CD4-positive, alpha-beta memory T cell (primary cell): ENCODE measurements at places on chromosomes 11 and 22.

DNA sequence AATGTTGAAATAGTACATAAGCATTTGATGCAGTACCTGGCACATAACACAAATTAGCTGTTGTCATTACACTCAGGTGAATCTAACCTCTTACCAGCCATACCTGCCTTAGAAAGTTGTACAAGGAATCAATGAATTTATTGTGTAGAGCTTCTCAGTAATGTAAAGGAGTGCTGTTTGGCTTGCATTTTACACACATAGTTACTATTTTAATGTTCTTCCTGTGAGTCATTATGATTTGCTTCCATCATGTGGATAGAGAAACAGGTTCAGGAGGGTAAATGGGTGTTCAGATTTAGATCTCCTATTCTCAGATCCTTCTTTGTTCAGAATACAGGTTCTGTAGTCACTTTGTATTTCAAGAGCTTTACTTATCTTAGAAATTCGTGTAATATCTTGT is 27.6 kb upstream of the RCE1 start:
- no peaks in the 10 kb centered on the region for H3K36me3 ChIP-seq
- H3K27ac ChIP-seq: no peak overlapping the region
- H3K4me1 ChIP-seq: no peaks in the 10 kb centered on the region
- H3K27me3 ChIP-seq: no peaks in the 10 kb centered on the region
- DNase-seq: no peak

GRCh38 chr11:43567396-43567975 is 113.1 kb upstream of the HSD17B12 start:
- no peak overlapping the region for H3K27ac ChIP-seq

DNA sequence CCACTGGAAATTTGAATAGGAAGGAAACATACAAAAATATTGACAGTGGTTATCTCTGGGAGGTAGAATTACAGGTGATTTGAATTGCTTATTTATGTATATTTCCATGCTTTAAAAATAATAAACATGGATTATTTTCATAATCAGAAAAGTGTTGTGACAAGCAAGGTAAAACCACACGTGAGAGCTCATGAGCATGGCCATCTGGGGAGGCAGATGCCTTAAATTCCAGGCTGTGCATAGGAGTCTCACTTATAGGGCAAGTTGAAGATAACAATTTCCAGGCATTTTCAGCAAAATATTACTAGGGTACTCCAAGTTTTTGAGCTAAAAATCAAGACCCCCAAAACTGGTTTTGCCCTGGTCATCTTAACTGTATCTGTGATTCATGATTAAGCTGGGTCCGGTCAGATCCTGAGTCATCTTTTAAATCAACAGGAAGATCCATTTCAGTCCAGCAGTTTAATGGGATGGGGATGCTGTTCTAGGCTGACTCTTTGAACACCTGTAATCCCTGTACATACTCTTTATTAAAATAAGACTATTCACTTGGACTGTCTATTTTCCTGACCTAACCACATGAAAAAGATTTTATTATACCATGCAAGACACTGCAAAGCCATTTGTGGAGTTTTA is 115.8 kb upstream of the NARS2 start:
- no peaks in the 10 kb centered on the region for H3K4me1 ChIP-seq
- no peaks in the 10 kb centered on the region for H3K36me3 ChIP-seq
- no peak for DNase-seq
- H3K27ac ChIP-seq: no peak overlapping the region
- H3K4me3 ChIP-seq: no peak overlapping the region
- H3K27me3 ChIP-seq: no peaks in the 10 kb centered on the region

DNA sequence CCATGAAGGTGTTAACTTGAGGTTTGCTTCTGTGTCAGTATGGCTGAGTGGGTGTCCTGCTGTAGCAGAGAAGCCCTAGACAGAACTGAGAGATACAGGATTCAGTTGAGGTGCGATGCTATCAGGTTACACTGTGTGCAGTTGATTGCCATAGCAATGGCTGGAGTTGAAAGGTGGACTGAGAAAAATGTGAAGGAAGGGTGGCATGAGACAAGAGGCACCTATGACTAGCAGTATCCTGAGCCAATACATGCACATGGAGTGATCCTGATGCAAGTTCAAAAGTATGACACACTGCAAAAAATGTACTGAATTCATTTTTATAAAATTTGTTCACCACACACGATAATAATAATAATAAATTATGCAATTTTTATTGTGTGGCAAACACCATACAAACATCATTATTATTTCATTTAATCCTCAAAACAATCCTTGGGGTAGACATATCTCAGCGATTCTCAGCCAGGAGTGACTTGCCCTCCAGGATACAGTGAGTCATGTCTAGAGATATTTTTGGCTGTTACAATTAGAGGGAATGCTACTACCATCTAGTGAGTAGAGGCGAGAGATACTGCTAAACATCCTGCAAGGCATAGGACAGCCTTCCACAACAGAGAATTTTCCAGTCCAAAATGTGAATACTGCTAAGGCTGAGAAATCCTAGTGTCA is 3.9 kb upstream of the PIWIL4 start:
- H3K36me3 ChIP-seq: no peaks in the 10 kb centered on the region
- no peak overlapping the region for H3K4me3 ChIP-seq
- no peaks in the 10 kb centered on the region for H3K4me1 ChIP-seq

GRCh38 chr11:110812086-110812733 is 100.0 kb upstream of the ARHGAP20 start:
- no peak overlapping the region for H3K4me3 ChIP-seq
- no peaks in the 10 kb centered on the region for H3K4me1 ChIP-seq
- H3K27ac ChIP-seq: no peak overlapping the region
- DNase-seq: no peak
- no peaks in the 10 kb centered on the region for H3K27me3 ChIP-seq

GRCh38 chr11:23851216-23851615 is 645.6 kb upstream of the LUZP2 start:
- H3K4me1 ChIP-seq: no peaks in the 10 kb centered on the region
- no peaks in the 10 kb centered on the region for H3K27me3 ChIP-seq
- no peak overlapping the region for H3K27ac ChIP-seq
- H3K4me3 ChIP-seq: no peak overlapping the region
- no peaks in the 10 kb centered on the region for H3K36me3 ChIP-seq

- no peaks in the 10 kb centered on the region for H3K36me3 ChIP-seq
- H3K27ac ChIP-seq: no peak overlapping the region
- no peak overlapping the region for H3K4me3 ChIP-seq
- no peaks in the 10 kb centered on the region for H3K4me1 ChIP-seq
These were observed 7.3 kb downstream of the DDI1 start for GRCh38 chr11:104043678-104044239.
